ENCODE measurements at places on chromosomes 1 and 21.

DNA sequence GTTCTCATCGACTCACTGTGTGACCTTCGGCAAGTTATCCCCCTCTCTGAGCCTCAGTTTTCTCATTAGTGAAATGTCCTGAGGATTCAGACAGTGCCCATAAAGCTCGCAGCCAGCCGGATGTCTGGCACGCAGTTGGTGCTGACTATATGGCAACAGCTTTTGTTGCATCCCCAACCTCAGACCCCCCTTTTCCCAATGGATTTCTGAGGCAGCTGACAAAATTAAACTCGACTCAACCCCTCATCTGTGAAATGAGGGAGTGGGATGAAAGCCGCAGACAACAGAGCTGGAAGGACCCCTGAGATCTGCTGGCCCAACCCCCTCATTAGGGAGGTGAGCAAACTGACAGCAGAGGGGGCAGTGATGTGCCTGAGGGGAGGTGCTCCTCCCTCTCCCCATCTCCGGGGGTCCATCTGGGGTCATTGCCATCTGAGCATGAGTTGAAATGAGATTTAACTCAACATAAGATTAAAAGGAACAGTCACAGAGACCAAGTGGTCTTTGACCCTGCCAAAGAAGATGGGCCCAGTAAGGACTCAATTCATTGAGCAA, 40.4 kb downstream of the NKAIN1 start:
- DNase-seq: no peak

GRCh38 chr1:208187499-208188041, 56.6 kb downstream of the PLXNA2 start:
- DNase-seq: no peak

DNA sequence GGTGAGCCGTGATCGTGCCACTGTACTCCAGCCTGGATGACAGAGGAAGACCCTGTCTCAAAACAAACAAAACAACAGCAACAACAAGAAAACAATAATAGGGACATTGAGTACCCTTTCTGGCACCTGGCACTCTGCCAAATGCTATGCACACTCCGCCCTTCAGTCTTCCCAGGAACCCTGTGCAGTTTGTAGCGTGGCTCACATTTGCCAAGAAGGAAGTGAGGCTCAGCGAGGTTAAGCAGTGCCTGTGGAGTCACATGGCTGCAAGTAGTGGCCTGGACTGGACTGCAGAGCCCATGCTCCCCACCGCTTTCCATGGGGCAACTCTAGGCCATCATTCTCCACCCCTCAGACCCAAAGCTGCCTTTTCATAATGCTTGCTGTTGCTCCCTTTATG, 5.3 kb upstream of the EVA1B start:
- DNase-seq: no peak

DNA sequence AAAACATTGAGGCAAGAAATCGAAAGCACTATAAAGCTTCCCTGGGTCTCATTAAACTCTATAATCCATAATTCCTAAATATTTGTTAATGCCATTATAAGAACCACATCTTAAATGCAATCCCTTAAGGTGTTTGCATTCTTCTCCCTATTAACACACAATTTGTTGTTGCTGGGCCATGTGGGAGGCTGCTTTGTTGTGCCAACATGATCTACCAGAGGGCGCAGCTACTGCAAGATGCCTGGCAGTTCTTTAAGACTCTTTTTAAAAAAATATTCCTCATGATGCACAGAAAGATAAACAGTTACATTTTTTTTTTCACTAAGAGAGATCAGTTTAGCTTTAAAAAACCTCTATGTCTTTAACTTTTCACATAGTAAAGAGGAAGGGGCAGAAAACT, 39.0 kb upstream of the BCAS2 start:
- DNase-seq: no peak

GRCh38 chr1:212034516-212035122, 738 bp downstream of the INTS7 start:
- no peak for DNase-seq

DNA sequence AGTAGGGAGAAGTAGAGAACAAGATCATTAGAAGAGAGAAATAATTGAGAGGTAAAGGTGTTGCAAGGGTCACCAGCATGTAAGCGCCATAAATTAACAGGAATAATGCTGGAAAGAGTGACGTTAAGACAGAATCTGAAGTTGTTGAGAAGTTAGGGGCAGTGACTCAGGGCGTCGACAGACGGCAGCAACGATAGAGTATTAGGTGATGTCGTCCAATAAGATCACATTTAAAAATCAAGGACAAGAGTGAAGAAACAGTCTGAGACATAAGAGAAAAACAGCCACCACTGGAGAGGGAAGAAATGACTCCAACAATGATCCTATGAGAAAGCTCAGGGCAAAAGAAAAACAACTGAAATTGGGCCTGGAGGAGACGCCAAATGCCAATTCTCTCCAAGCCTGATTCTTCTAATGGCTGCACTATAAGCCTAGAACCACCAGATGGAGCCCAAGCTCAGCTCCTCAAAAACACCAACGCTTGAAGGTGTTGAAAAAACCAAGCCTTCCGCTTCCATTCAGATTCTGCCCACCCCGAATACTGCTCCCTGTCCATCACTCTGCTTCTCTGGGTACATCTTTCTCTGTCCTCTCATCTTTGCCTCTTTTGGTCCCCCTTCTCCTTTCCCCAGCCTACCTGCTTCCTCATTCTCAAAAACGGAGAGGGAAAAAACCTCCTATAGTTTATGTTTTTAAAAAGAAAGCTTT, 70.0 kb downstream of the LUZP1 start:
- DNase-seq: peak; percentile 56

Measured in stimulated activated CD8-positive, alpha-beta memory T cell treated with anti-CD3 and anti-CD28 coated beads, Interleukin-7, amount 100 ng/mL, for 4 hours (primary cell).